Activated CD8-positive, alpha-beta memory T cell treated with anti-CD3 and anti-CD28 coated beads for 36 hours (primary cell): ENCODE measurements at places on chromosomes 11 and 22. TPM values are rescaled to one million over a fixed set of nuclear protein-coding genes. Genes with fewer than 3 reads are reported as not detected.

Gene BRD1
- total RNA-seq, result 31.2 TPM

Gene MMP7
- not detected for total RNA-seq

Gene SREBF2
- total RNA-seq, result 103 TPM

Gene ROBO3
- total RNA-seq, result 11.8 TPM

Gene MRGPRX3
- total RNA-seq, result not detected
